ENCODE measurements at places on chromosomes 3 and 15.

GRCh38 chr15:64842096-64842939 is 603 bp downstream of the PLEKHO2 start:
- DNase-seq, result no peak

- no peak for DNase-seq
These were observed 916.7 kb downstream of the PLOD2 start for GRCh38 chr3:145244327-145244726.

- no peak for DNase-seq
These were observed 439.6 kb downstream of the PLOD2 start for GRCh38 chr3:145721273-145721805.

DNA sequence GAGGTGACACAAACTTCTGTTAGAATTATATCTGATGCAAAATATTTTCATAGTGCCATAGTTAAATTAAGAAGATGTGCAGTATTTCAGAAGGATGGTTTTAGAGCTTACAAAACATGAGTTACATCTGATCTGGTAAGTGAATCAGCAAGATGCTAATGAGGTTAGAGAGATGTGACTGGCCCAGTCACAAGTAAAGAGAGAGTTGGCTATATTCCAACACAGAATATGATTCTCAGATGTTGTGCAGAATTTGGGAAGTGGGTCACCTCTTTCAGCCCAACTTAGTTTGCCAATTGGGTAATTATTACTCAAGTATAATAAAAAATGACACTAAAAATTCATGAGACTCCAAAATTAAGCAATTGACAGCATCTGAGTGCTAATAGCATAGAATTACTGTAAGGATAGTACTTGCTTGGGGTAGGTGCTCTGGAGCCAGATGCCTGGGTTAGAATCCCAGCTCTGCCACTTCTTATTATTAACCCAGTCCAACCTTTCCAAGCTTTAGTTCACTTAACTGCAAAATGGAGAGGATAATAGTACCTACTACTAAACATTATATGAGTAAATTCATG is 30.8 kb downstream of the P2RY1 start:
- DNase-seq, result no peak

GRCh38 chr15:25088261-25088790 is 133.5 kb downstream of the SNRPN start:
- DNase-seq, result no peak

DNA sequence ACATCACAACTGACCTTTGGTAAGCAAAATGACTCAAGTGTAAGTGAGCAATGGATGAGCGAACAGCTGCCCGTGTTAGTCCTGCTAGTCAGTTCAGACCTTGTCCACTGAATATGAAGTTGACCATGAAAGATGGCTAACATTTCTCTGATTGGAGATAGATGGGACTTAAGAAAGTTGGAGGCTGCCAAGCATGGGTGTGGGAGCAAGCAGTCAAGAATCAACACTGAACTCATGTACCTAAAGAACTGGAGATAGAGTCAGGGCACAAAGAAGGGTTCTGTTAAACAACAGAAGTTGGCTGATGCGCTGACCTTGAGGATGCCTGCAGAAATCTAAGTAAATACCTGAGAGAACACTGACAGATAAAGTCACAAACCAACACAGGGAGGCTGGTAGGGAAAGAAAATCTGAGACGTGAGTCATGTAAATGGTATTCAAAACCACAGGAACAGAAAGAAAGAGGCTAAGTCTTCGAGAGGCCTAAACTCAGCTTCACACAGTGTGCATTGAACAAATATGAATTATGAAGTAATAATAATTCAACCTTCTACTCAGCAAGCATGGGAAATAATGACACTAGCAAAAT is 30.7 kb upstream of the ANPEP start:
- DNase-seq, result no peak
